Esophagus muscularis mucosa (tissue), 4 donors: ENCODE measurements at places on chromosomes 5 and 9. TPM values are rescaled to one million over a fixed set of nuclear protein-coding genes. Genes with fewer than 3 reads are reported as not detected.

- H3K27ac ChIP-seq, result peak overlapping the region; percentile 83
- H3K36me3 ChIP-seq, result peaks cover 12% of the 10 kb centered on the region
- H3K4me1 ChIP-seq, result peaks cover 67% of the 10 kb centered on the region
- H3K27me3 ChIP-seq, result no peaks in the 10 kb centered on the region
- no peak overlapping the region for H3K4me3 ChIP-seq
- DNase-seq, result no peak
Measured at GRCh38 chr5:150298701-150299451, 3.8 kb downstream of the ARSI start.

GRCh38 chr5:25573691-25574090 is 928.9 kb upstream of the CDH10 start:
- no peaks in the 10 kb centered on the region for H3K27me3 ChIP-seq
- H3K4me1 ChIP-seq, result no peaks in the 10 kb centered on the region
- DNase-seq, result no peak
- no peak overlapping the region for H3K27ac ChIP-seq
- H3K36me3 ChIP-seq, result no peaks in the 10 kb centered on the region

- no peak overlapping the region for H3K27ac ChIP-seq
- peak overlapping the region; percentile 30 for H3K4me3 ChIP-seq
- H3K4me1 ChIP-seq, result peaks cover 7% of the 10 kb centered on the region
- no peaks in the 10 kb centered on the region for H3K36me3 ChIP-seq
Measured at GRCh38 chr5:76084496-76085242, 1.5 kb downstream of the SV2C start.

- H3K27ac ChIP-seq, result no peak overlapping the region
- DNase-seq, result no peak
- no peak overlapping the region for H3K4me3 ChIP-seq
- H3K36me3 ChIP-seq, result peaks cover 26% of the 10 kb centered on the region
Measured at GRCh38 chr5:176528301-176528700, 8.9 kb downstream of the RNF44 start.

- peak; percentile 93 for DNase-seq
- H3K4me1 ChIP-seq, result peaks cover 19% of the 10 kb centered on the region
- peak overlapping the region; percentile 98 for H3K4me3 ChIP-seq
- peak overlapping the region; percentile 100 for H3K27ac ChIP-seq
Measured at GRCh38 chr5:65925044-65925600, 1.3 kb upstream of the ERBIN start.

DNA sequence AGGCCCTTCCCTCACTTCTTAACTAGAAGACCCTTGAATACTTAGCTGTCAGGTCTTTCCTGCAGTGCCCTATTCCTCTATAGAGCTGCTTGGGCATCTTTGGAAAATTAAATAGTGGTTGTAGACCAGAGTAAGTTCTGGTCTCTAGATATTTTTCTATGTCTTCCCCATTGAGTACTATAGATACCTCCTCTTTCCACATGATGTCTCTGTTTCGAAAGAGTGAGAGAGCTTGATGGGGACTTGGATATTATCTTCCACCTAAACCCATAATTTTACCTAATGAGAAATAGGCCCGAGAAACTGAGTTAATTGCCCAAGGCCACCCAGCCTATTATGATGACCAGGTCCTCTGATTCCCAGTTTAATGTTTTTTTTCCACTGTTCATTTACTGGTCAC is 40.2 kb downstream of the SPEF2 start:
- no peak for DNase-seq
- H3K36me3 ChIP-seq, result no peaks in the 10 kb centered on the region
- H3K27ac ChIP-seq, result no peak overlapping the region

DNA sequence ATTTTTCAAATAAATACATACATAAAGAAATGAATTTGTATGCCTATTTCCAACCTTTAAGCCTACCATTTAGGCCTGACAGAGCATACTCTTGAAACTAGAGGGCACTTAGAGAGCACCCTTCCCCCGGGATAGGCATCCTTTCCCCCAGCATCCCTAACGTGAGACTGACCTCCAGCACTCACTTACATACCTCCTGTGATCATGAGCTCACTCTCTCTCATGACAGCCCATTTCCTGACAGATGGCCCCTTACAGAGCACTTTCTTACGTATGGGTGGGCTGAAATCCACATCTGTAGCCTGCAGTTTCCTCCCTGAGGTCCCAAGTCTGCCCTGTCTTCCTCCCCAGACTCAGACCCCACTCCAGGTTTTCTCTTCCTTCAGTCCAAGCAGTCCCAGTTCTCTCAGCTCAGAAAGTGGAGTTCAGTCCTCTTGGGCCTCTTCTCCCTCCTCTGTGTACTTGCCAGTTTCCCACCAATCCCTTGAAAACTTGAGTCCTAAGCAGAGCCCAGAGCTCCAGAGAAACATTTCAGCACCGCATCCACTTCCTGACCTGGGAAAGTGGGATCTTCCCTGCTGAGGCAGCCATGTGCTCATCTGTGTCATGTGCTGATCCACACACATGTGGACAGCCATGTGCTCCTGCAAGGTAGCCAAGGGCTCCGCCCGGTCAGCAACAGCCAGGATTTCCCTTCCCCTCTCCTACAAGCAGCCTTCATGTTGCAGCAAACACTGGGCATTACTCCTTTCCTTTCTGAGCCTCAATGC is 2.2 kb upstream of the CDX1 start:
- H3K4me1 ChIP-seq, result peaks cover 33% of the 10 kb centered on the region
- no peaks in the 10 kb centered on the region for H3K36me3 ChIP-seq
- no peaks in the 10 kb centered on the region for H3K27me3 ChIP-seq

- H3K27ac ChIP-seq, result no peak overlapping the region
- H3K27me3 ChIP-seq, result no peaks in the 10 kb centered on the region
- H3K4me3 ChIP-seq, result no peak overlapping the region
- H3K4me1 ChIP-seq, result peaks cover 35% of the 10 kb centered on the region
Measured at GRCh38 chr9:37925786-37926736, 22.1 kb upstream of the SLC25A51 start.

DNA sequence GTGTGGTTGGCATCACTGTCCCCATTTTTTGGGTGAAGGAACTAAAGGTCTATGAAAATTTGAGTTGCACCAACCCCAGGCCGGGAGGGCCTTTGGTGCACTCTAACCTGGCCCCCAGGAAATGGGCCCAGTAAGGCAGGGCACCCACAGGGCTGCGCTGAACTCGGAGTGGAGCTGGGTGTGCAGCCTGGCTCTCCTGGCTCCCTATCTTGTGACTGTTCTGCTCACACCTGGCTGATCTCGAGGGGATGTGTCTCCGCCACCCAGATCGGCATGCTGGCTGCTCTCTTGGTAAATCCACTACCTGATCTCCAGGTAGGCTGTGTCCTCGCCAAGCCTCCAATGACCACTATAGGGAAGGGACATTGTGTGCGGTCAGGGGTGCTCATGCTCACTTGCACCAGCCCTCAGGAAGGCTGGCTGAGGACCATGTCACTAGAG is 259.8 kb downstream of the NSG2 start:
- no peak for DNase-seq
- no peaks in the 10 kb centered on the region for H3K4me1 ChIP-seq
- no peaks in the 10 kb centered on the region for H3K27me3 ChIP-seq
- H3K4me3 ChIP-seq, result no peak overlapping the region

DNA sequence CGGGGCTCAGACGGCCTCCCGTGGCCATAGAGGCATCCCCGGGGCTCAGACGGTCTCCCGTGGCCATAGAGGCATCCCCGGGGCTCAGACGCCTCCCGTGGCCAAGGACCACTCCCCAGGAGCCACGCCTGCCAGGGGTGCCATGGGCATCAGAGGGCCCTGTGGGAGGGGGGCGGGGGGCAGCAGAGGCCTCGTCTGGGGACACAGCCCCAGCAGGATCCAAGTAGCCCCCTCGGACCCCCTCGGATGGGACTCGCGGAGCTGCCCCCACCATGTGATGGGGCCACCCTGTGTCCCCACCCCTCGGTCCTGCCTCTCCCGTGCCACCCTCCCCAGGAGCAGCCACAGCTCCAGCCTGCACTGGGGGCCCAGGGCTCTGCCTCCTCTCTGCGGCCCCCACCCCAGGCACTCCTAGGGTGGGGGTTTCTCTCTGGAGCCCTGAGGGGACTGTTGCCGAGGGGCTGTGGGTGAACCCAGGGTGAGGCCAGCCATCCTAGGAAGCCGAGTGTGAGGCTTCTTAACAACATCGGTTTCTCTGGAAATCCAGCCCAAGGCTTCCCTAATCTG is 2.5 kb downstream of the ENTPD8 start:
- peaks cover 19% of the 10 kb centered on the region for H3K4me1 ChIP-seq
- no peak for DNase-seq
- H3K36me3 ChIP-seq, result no peaks in the 10 kb centered on the region
- H3K27ac ChIP-seq, result no peak overlapping the region
- H3K4me3 ChIP-seq, result no peak overlapping the region

DNA sequence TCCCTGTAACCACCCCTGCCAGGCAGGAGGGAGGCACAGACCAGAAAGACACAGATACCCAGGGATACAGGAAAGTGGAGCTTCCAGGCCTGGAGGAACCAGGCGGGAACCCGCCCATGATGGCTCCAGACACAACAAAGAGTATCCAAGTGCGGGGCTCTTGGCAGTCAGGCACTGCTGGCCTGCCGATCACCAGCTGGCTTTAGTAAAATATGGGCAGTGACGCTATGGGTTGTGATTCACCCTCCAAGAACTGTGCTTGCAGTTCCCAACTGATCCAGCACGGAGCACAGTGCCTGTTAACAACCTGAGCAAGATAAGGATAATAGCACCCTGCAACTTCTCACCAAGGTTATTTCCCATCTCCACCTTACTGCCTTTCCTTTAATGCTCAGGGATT is 463.3 kb downstream of the IRX1 start:
- H3K4me3 ChIP-seq, result no peak overlapping the region
- H3K4me1 ChIP-seq, result no peaks in the 10 kb centered on the region
- H3K27me3 ChIP-seq, result no peaks in the 10 kb centered on the region
- no peak overlapping the region for H3K27ac ChIP-seq
- DNase-seq, result peak; percentile 90
- H3K36me3 ChIP-seq, result no peaks in the 10 kb centered on the region

DNA sequence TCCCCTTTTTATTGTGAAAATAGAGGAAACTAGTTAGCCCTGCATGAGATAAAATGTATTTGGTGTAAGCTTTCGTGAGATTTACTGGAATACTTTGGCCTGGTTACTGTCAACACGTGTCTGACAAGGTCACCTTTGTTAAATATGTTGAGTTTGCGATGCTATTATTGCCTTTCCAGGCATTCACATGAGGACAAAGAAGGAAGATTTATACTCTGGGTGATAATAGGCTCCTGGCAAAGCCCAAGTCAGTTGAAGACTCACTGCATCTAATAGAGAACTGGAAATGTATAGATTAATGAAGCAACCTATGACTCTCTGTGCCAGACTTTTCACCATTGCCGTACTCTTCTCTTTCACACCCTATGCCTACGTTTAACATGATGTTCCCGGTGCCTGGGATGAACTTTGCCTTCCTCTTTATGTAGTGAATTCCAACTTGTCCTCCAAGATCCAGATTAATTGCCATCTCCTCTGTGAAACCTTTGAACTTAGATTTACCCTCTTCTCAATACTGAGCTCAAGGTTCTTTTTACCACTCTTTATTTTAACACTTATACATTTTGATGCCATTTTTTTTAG is 33.9 kb downstream of the ITGA2 start:
- no peak overlapping the region for H3K27ac ChIP-seq
- H3K36me3 ChIP-seq, result no peaks in the 10 kb centered on the region
- DNase-seq, result no peak
- no peaks in the 10 kb centered on the region for H3K27me3 ChIP-seq
- H3K4me1 ChIP-seq, result peaks cover 12% of the 10 kb centered on the region

GRCh38 chr5:109365653-109366052 is 44.1 kb downstream of the PJA2 start:
- no peak overlapping the region for H3K27ac ChIP-seq
- peaks cover 56% of the 10 kb centered on the region for H3K36me3 ChIP-seq
- no peaks in the 10 kb centered on the region for H3K27me3 ChIP-seq
- no peak for DNase-seq
- peaks cover 32% of the 10 kb centered on the region for H3K4me1 ChIP-seq

- H3K27me3 ChIP-seq, result no peaks in the 10 kb centered on the region
- H3K4me3 ChIP-seq, result no peak overlapping the region
- H3K36me3 ChIP-seq, result no peaks in the 10 kb centered on the region
- no peaks in the 10 kb centered on the region for H3K4me1 ChIP-seq
Measured at GRCh38 chr5:101643794-101644193, 652.3 kb downstream of the SLCO4C1 start.

DNA sequence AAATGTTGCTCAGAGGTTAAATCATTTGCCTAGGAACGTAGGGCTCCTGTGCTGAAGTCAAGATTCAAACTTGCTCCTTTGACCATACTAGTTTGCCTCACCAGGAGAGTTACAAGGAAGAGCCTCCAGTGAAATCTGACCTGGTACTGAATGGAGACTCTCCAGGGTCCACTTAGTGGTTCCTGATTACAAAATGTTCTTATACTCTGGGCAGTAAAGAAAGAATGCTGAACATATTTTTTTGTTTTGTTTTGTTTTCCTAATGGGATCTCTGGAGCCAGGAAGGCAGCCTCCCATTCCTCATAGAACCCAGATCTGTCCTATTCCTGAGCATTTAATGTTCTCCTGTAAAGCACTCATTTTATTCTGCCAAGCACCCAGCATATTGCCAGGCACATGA is 256.5 kb upstream of the CLINT1 start:
- H3K27ac ChIP-seq, result no peak overlapping the region
- DNase-seq, result no peak
- no peak overlapping the region for H3K4me3 ChIP-seq
- H3K4me1 ChIP-seq, result peaks cover 3% of the 10 kb centered on the region

DNA sequence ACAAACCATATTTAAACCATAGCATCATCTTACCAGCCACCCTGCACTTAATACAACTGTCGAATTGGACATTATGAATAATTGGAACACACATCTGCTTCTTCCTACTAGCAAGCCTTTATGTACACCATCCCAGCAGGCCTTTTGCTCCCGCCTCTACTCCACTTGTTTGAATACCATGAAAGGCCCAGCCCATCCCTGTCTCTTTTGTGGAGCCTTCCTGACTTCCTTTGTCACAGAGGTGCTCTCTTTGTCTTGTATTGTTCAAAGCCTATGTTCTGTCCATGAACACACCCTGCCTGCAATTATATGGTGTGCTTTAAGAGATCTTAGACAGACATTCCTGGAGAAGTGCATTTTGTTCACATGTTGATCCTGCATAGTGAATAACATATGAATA is 465.7 kb downstream of the DIRAS2 start:
- no peak for DNase-seq
- H3K27ac ChIP-seq, result no peak overlapping the region
- no peak overlapping the region for H3K4me3 ChIP-seq
- H3K36me3 ChIP-seq, result no peaks in the 10 kb centered on the region

GRCh38 chr9:1443450-1443849 is 393.3 kb downstream of the DMRT2 start:
- no peaks in the 10 kb centered on the region for H3K27me3 ChIP-seq
- H3K27ac ChIP-seq, result no peak overlapping the region
- no peaks in the 10 kb centered on the region for H3K36me3 ChIP-seq
- no peak for DNase-seq
- no peak overlapping the region for H3K4me3 ChIP-seq

- no peaks in the 10 kb centered on the region for H3K27me3 ChIP-seq
- no peak for DNase-seq
- H3K4me1 ChIP-seq, result peaks cover 28% of the 10 kb centered on the region
- no peak overlapping the region for H3K4me3 ChIP-seq
- H3K27ac ChIP-seq, result peak overlapping the region; percentile 35
- H3K36me3 ChIP-seq, result no peaks in the 10 kb centered on the region
Measured at GRCh38 chr9:89732295-89732938, 127.6 kb downstream of the GADD45G start.

Gene PCDHGB2
- 5.0 TPM for total RNA-seq

Gene NUTM2G
- total RNA-seq, result not detected

Gene FBP2
- total RNA-seq, result not detected

Gene IL13
- not detected for total RNA-seq

Gene CTSV
- not detected for total RNA-seq

Gene MYMK
- total RNA-seq, result not detected

Gene ORM2
- total RNA-seq, result not detected

Gene FBN2
- 14.9 TPM for total RNA-seq

Gene CDC25C
- total RNA-seq, result not detected

Gene CCDC180
- 15.0 TPM for total RNA-seq
